ENCODE measurements at places on chromosomes 16 and 17. TPM values are rescaled to one million over a fixed set of nuclear protein-coding genes. Genes with fewer than 3 reads are reported as not detected.

Gene PSME3IP1
- total RNA-seq = 79.4 TPM

Gene CLDN7
- 200 TPM for total RNA-seq

GRCh38 chr17:80261159-80261894 is 675 bp downstream of the RNF213 start:
- no peak for DNase-seq

DNA sequence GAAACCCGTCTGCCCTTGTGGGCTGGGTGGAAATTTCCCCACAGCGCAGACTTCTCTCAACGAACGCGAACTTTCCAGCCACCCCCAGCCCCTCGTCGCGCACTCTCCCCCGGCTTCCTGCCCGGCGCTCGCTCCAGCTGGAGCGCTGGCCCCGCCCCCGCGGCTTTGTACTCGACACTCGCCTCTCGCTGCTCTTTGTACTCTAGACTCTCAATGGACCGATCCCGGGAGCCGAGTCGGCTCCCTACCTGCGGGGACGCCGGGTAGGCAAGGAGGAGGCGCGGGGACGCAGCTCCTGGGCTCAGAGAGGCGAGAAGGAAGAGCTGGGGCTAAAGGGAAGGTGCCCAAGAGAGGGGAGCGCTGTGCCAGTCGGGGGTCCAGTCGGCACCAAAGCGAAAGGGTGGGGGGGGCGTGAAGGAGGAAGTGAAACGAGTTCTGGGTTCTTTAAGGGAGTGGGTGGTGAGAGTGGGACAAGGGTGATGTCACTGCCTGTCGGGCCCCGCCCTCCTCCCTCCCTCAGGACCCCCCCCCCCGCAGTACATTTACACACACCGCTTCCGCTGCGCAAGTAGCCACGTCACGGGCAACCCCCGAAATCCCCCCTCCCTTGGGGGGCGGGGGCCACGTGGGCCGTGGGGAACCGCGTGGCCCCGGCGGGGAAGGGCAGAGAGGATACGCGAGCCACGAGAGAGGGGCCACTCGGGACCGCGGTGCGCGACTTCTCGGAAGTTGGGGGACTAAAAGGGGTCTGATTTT is 9.7 kb downstream of the KDM6B start:
- DNase-seq = no peak

- no peak for DNase-seq
Measured at GRCh38 chr17:72405662-72406230, 284.9 kb downstream of the SOX9 start.

GRCh38 chr17:17785407-17785806 is 51.4 kb downstream of the SREBF1 start:
- no peak for DNase-seq

DNA sequence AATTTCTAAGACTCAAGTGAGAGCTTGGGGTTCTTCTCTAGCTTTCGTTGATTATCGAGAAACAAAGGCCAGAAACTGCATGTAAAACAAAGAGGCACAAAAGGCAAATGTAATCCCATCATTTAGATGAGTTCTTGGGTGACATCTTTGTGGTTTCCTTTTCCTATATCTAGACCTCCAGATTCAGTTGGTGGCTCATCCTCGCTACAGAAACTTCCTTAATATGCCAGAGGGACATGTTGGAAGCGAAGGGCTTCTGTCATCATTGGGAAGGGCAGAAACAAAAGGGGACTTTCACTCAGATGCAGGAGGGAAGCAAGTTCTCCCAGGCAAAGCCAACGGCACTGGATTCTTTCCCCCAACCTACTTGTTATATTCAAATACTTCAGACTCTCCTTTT is 150.6 kb upstream of the ZFHX3 start:
- no peak for DNase-seq

DNA sequence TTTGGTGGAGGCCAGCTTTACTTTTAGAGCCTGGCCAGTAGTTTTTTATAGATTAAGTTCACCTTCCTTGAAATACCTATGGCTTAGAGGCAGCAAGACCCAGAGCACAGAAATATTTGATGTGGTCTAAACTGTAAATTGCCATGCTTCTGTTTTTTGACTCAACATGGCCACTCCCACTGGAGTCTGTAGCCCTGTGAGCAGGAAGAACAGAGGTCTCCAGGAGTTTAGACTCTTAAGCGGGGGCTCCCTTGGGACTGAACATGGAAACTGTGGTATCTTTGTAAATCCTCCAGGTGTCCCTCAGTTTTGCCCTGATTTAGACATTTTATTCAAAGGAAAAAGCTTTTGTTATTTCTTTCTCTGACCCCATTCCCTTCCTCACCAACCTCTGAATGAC is 145.6 kb downstream of the FTO start:
- no peak for DNase-seq

GRCh38 chr16:84648595-84649510 is 542 bp downstream of the KLHL36 start:
- no peak for DNase-seq

- DNase-seq = no peak
Measured at GRCh38 chr17:78956254-78956653, 23.5 kb downstream of the LGALS3BP start.

Gene CCDC43
- 37.4 TPM for total RNA-seq

DNA sequence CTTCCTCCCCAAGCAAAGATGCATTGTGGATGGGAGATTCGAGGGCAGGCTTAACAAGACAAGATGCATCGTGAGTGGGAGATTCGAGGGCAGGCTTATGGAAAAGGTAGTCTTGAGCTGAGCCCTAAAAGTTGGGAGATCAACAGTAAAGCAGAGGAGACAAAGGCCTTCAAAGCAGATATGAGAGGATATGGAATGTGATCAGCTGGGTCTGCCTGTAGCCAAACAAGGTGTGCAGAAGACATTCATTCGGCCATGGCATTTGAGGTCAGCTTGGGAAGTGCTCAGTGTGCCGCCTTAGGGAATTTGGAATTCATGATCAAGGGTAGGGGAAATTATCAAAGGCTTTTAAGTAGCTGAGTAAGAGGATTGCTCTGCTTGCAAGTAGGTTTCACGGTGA is 39.5 kb downstream of the DNAH9 start:
- no peak for DNase-seq

Measured in epithelial cell of proximal tubule (primary cell).